ENCODE measurements at places on chromosomes 7 and 10.

DNA sequence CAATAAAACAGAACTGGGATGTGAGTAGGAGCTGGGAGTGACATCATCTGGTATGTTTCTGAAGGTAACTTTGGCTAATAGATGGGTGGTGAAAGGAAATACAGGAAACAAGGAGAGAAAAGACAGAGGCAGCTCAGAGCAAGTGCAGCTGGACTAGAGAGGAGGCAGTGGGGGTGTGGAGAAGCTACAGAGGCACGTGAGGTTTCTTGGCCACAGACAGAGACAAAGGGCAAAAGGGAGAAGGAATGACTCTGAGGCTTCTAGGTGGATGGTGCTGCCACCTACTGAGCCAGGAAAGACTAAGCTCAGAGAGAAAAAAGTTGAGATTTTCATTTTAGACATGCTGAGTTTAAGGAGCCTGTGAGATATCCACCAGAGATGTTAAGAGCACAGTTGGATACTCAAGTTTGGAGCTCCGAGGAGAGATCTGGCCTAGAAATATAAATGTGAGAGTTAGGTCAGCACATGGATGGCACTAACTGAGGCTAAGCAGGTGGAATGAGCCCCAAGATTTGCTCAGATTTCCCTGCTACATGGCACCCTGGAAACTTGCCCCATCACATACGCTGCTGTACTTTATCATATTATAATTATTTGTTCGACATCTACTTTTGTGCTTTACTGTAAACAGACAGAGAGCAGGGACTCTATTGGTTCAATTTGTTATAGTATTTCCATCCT is 293.0 kb upstream of the IMMP2L start:
- DNase-seq: peak; percentile 89

- peak; percentile 16 for DNase-seq
Measured at GRCh38 chr10:53744746-53745145, 972.2 kb upstream of the MBL2 start.

DNA sequence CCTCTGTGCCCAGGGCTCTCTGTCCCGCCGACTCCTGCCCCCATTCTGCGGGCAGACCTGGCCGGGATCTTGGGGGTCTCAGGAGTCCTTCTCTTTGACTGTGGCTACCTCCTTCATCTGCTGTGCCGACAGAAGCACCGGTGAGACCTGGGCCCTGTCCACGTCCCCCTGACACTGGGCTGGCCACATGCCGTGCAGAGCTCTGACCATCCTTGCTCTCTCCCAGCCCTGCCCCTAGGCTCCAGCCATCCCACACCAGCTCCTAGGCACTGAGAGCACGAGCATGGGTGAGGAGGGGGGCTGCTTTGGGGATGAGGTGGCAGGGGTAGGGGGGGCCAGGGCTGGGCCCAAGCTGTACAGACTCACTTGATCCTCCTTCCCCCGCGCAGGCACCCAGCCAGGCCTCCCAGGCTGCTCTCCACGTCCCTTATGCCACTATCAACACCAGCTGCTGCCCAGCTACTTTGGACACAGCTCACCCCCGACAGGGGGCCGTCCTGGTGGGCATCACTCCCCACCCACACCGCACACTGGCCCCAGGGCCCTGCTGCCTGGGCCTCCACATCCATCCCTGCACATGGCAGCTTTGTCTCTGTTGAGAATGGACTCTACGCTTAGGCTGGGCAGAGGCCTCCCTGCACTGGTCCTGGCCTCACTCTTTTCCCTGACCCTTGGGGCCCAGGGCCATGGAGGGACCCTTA is 4.8 kb upstream of the PILRB start:
- no peak for DNase-seq

DNA sequence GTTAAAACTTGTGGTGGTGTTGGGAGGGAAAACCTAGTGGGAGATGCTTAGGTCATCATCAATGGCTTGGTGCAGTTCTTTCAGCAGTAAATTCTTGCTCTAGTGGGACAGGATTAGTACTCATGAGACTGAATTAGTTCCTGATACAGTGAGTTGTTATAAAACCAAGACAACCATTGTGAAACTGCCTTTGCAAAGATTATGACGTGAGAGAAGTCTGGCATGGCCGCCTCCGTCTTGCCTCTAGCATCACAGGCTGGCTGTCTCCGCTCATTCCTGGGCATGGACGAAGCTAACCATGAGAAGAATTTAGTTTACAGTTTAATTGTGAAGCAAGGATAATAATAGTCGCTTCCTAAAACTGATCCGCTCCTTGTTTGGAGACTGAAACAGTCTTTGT is 186.4 kb downstream of the KIF20B start:
- no peak for DNase-seq

- DNase-seq: no peak
Measured at GRCh38 chr7:134193240-134193639, 66.1 kb downstream of the LRGUK start.

DNA sequence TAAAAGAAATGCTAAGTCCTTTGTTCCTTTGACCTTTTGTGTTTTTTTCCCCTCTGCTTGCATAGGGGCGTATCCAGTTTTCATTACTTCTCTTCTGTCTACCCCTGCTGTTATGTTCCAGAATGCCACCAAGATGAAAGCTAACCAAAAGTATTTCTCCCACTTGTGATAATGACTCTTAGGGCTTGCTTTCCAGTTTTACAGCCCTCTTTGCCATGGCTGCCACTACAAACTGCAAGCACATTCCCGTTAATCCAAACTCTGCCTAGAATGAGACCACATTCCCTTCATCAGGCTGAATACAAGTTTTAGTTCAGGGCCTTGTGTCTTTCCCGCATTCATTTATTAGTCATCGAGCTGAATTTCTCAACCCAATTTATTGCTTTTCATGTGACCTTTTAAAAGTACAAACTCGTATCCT is 23.6 kb upstream of the CD36 start:
- DNase-seq: no peak

DNA sequence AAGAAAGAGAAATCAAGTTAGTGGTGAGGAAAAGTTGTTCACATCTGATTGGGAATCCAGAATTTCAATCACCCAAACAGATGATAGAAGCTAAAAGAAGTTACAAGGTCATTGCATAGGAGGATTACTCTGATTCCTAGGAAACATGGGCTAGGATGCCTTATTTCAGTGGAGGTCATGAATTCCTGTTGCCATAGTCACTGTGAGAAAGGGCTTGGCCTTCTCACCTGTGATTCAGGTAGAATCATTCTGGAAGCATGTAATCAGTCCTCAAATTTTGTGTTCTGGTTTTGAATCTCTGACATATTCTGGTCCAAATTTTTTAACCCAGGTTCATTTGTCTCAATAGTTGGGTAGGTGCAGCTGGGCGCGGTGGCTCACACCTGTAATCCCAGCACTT is 4.3 kb upstream of the NUB1 start:
- DNase-seq: no peak

DNA sequence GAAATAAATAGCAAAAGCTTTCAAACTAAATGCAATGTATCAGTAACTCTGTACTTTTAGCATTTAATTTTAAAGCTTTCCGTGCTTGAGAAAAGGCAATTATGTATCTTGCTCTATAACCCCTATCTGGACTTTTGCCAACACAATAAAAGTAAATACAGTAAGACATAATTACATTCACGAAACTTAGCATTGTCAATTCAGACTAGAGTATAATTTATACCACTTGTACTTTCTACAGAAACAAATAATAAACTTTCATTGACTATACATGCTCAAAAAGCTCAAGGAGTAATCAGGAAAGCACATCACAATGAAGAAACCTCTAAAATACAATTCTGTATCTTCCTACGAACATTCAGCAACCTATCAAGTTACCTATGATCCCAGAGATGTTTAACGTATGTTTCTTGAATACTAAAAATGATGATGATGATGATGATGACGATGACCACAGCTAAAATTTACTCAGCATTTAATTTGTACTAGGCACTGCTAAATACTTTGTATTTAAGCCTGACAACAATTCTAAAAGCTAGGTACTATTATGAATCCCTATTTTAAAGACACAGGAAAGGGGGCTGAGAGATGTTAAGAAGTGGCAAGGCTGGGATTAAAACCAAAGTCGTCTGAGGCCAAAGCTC is 44.9 kb downstream of the MINDY3 start:
- DNase-seq: no peak

GRCh38 chr7:151793991-151794507 is 82.9 kb downstream of the PRKAG2 start:
- DNase-seq: no peak

- DNase-seq: no peak
Measured at GRCh38 chr7:95411666-95412065, 15.5 kb upstream of the PON3 start.

Measured in mesendoderm (in vitro differentiated cells).